ENCODE measurements at places on chromosomes 5 and 9.

DNA sequence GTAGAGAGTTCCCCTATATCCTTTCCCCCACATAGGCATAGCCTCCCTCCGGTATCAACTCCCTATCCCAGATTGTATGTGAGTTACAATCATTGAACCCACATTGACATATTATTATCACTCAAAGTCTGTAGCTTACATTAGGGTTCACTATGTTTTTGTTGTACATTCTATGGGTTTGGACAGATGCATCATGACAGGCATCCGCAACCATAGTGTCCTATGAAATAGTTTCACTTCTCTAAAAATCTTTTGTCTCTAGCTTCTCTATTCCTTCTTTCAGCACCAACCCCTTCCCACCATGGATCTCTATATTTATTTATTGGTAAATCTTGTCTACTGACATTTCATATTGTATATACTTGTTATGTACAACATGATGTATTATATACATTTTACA, 31.6 kb downstream of the TAF11L14 start:
- DNase-seq = no peak

DNA sequence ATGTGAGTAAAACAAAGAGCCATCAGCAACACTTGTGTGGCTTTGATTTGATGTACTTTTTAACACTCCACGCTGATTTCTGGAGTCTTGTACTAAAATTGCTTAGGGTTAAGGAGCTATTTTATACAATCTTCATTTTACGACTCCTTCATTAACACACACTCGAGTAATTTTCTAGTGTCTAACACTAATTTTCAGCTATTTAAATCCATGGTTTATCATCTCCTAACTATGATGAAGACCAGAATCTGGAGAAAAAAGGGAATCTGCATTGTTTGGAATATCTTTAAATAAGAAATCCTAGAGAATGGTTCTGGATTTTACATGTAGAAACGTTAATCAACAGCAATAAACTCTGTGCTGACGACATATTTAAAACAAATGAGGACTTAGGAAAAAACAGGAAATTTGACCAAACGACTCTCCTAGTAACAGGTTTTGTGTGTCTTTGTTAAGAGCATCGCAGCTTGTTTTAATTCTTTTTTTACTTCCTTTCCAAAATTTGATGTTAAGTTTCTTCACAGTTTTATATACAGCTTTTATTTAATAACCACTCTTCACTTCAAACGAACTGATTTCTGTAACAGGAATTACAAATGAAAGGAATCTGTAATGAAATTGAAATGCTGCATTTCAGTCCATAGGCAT, 138.5 kb downstream of the AOPEP start:
- DNase-seq = no peak

- DNase-seq = no peak
These were observed 177.2 kb downstream of the PBX3 start for GRCh38 chr9:125924351-125924750.

- DNase-seq = no peak
These were observed 82.8 kb upstream of the TLX3 start for GRCh38 chr5:171226096-171226754.

- DNase-seq = no peak
These were observed 20.7 kb upstream of the SMU1 start for GRCh38 chr9:33097192-33097591.
